Activated CD8-positive, alpha-beta memory T cell treated with anti-CD3 and anti-CD28 coated beads for 4 hours (primary cell): ENCODE measurements at places on chromosomes 3 and 15.

- DNase-seq: no peak
Measured at GRCh38 chr15:55954862-55955605, 38.4 kb downstream of the NEDD4 start.

GRCh38 chr15:94700211-94700610 lies 468.9 kb downstream of the MCTP2 start:
- no peak for DNase-seq

DNA sequence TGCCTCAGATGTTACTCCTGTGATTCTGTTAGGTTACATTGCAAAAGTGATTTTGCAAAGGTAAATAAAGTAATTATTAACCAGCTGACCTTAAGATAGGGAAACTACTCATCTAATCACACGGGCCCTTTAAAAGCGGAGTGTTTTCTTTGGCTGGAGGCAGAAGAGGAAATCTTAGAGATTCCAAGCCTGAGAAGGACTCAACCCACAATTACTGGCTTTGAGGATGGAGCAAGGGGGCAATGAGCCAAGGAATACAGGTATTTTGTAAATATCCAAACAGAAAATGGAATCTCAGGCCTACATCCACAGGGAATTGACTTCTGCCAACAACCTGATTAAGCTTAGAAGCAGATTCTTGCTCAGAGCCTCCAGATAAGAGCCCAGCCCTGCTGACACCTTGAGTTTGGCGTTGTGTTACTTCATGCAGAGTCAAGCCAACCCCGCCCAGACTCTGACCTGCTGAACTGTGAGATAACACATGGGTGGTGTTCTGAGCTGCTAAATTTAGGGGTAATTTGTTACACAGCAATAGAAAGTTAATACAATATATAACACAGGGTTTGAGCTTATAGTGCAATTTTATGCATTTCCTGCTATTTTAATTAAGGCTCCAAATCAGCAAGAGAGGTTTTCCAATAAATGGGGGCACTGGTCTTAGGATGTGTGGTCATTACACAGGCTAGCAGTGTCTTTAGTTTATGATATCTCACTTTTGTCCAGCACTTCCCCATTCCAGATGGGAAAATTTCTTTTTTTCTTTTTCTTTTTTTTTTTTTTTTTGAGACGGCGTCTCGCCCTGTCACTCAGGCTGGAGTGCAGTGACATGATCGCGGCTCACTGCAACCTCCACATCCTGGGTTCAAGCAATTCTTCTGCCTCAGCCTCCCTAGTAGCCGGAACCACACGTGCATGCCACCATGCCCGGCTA lies 19.5 kb downstream of the NFKBIZ start:
- no peak for DNase-seq

- DNase-seq: no peak
Measured at GRCh38 chr3:61924090-61924735, 362.8 kb downstream of the PTPRG start.

DNA sequence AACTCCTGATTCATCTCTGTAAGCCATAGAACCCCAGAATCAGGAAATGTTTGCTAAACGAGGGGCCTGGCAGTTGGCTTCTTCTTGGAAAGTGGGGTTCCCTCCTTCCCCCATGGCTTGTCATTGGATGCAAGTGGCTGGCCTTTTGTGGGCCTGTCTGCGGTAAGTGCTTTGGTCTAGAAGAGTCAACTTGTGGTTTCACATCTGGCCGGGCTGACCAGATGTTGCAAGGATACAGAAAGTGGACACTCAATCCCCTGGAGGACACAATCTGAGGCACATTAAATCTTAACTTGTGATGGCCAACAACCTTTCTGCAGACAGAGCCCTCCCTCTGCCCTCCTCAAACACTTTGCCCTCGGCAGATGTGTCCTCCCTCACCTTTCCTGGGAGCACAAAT lies 1.1 kb downstream of the FAH start:
- DNase-seq: no peak

DNA sequence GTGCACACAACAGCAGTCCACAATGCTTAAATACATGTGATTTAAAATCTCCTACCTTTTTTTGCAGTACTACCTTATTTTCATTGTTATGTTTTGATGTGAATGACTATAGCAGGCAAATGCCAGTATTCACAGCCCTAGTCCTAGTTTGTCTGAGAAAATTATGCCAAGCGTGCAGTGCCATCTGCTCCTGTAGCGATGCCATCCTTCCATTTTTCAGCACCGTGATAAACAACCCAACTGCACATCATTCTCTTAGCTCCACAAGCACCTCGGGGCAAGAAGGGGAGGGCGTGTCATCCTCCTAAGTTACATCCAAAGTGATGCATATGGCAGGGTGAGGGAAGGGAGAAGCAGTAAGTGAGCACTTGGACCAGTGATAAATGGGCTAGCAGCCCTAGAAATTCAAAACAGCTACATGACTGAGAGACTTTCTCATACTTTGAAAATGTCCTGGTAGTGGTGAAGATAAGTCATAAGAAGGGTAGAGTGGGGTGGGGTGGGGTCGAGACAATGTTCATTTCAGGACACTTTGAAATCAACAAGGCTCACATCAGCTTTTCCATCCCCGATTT lies 198.8 kb downstream of the LSAMP start:
- DNase-seq: no peak

GRCh38 chr3:173411375-173411973 lies 13.9 kb downstream of the NLGN1 start:
- no peak for DNase-seq

GRCh38 chr3:43953814-43954692 lies 263.3 kb downstream of the ABHD5 start:
- DNase-seq: no peak

DNA sequence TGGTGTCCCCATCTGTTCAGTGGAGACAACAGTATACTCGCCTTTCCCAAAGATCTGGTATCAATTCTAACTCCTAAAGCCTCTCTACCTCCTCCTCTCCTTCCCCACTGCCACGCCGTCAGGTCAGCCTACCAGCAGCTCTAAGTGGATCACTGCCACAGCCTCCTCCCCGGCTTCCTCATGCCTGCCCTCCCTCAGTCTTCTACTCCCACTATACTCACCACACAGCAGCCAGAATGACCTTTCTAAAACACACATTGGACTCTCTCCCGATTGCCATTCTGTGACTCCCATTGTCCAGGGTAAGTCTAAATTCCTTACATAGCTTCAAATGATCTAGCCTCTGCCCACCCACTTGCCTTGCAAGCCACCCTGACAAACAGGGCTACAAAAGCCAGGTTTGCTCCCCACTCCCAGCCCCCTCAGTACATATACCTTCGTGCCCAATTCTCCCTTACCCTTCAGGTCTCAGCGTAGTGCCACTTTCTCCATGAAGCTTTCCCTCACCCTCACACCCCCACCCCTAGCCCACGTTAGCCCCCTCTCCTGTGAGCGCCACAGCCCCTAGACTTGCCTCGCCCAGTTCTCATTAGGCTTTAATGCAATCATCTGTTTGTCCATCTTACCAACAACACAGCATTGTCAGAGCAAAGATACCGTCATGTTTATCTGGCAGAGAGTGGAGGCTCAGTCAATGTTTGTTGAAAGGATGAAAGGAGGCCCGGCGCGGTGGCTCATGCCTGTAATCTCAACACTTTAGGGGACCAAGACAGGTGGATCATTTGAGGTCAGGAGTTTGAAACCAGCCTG lies 9.5 kb upstream of the SEMA7A start:
- no peak for DNase-seq

- DNase-seq: no peak
Measured at GRCh38 chr3:130260918-130261317, 84.6 kb upstream of the COL6A5 start.

DNA sequence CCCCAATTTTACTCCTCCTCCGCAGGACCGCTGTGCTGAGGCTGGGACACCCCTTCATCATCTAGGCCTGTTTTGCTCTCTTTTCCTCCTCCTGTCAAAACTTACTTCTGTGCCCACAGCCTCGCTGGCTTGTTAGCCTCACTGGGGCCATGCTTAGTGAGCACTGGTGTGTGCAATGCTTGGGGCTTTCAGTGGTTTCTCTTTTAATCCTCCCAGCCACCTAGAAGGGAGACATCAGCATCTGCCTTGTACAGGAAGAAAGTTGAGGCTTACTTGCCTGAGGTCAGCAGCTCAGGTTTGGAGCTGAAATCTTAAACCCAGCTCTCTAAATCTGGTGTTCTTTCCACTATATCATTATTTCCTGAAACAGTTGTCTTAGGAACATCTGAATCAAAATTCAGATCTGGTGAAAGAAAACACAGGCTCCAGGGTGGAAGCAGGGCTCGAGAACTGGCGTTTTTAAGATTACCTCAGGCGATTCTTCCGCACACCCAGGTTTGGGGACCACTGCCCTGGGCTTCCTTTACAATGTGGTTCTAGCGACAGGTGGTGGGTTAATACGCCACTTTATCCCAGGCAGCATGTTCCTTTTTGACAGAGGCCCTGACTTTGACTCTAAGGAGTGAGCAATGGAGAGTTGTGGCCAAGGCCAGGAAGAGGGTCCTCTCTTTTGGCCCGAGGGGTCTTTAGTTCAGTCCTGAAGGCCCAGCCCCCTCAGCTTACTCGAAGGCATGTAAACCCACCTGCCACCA lies 3.8 kb downstream of the THSD4 start:
- DNase-seq: no peak

- no peak for DNase-seq
Measured at GRCh38 chr3:14741510-14741909, 66.6 kb downstream of the C3orf20 start.

- DNase-seq: no peak
Measured at GRCh38 chr3:117144853-117145252, 435.3 kb downstream of the TUSC7 start.

- DNase-seq: no peak
Measured at GRCh38 chr15:40469776-40470390, 901 bp upstream of the CHST14 start.

GRCh38 chr15:98121957-98122356 lies 161.5 kb downstream of the ARRDC4 start:
- DNase-seq: no peak

- no peak for DNase-seq
Measured at GRCh38 chr3:196207833-196208607, 3.2 kb downstream of the ZDHHC19 start.

GRCh38 chr3:49175530-49175929 lies 4.1 kb downstream of the KLHDC8B start:
- no peak for DNase-seq
